ENCODE measurements at places on chromosomes 13 and 19.

DNA sequence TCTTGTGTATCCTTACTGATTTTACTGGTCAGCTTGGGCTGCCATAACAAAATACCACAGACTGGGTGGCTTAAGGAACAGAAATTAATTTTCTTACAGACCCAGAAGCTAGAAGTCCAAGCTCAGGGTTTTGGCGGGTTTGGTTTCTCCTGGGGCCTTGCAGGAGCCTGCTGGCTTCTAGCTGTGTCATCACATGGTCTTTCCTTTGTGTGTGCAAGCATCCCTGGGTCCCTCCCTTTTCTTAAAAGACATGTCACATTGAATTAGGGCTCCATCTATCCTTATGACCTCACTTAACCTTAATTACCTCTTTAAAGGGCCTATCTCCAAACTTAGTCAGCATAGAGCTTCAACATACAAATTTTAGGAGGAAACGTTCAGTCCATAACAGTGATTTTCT, 23.4 kb downstream of the UBAC2 start:
- no peak for DNase-seq

- no peak for DNase-seq
Observed at GRCh38 chr13:39119422-39119821, 81.2 kb downstream of the NHLRC3 start.

DNA sequence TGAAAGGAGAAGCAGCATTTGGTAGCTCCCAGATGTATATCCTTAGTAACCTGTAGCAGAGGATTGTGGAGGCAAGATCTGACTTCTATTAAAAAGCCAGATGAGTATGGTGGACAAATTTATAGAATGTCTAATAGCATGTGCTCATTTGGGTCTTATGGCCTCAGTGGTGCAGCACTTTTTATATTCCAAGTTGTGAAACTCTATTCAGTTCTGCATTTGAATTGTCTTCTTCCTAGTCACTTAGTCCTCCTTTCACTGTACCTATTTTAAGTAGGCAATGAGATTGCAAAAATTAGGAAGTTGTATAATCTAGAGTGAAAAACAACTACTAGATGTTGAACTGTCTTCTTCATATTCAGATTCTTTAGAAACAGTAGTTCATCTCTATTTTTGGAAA, 412.5 kb upstream of the PCDH9 start:
- no peak for DNase-seq

DNA sequence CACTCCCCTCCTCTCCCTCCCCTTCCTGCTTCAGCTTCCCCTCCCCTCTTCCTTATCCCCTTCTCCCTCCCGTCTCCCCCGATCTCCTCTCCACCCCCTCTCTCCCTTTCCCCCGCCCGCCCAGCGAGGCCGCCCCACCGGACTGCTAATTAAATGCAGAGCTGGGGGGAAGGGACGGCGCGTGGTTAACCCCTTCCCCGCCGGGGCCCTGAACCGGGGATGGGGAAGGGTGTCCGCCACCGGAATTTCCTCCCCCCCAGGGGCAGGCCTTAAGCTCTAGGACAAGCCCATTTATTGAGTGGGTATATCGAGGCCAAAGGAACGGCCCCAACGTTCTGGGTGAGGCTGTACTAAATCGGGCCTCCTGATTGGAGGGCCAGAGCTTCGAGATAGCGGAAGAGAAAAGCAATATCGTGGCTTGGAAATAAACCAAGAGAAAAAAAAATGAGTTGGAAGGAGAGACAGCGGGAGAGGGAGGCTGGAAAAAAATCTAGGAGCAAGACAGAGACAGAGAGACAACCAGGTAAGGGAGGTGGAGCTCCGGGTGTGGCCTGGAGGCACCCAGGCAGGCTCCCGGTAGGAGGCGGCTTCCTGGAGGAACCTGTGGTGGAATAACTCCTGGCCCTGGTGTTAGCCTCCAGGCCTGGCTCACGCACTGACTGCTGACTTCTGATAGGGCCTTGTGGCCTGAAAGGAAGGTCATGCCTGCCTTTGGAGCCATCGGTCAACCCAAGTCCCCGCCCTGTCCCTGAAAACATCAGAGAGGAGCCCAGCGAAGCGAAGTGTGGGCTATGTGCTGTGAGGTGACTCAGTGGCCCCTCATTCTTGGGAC, 11.6 kb upstream of the JUND start:
- no peak for DNase-seq

GRCh38 chr13:27125357-27126282, 46.0 kb downstream of the USP12 start:
- DNase-seq = no peak

DNA sequence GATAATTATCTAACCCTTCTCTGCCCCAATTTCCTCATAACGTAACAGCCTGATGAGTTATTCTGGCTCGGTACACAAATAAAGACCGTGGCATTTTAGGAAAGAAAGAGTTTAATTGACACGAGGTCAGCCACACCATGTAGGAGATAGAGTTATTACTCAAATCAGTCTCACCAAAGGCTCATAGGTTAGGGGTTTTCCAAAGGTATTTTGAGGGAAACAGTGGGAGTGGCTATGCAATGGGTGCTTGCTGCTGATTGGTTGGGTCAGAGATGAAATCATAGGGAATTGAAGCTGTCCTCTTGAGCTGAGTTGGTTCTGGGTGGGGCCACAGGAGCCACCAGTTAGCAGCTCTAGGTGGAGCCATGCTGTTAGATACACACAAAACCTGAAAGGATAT, 137.5 kb downstream of the FREM2 start:
- DNase-seq = no peak

DNA sequence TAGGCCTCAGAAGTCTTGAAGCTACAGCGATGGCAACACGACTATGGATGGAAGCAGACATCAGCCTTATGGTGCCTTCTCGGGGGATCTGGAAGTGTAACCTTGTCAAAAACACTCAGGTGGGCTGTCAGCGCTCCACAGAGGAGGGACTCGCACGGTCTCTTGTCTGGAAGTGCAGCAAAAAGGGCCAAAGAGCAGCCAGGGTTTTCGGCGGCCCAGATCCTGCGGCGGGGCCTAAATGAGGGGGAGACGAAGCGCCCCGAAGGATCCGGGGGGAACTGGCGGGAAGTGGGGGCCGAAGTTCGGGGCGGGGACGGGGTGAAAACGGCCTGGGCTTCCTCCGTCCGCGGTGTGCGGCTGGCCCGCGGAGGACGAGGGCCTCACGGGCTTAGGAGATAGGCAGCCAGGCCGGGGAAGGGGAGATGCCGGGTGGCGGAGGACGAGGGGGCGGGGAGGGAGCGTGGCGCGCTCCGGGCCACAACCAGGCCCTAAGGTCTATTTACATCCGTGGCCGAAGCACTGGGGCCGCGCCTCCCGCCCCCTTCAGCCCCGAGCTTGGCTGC, 637 bp downstream of the RANBP3 start:
- no peak for DNase-seq

GRCh38 chr13:34943436-34944273, 1.6 kb downstream of the NBEA start:
- no peak for DNase-seq

DNA sequence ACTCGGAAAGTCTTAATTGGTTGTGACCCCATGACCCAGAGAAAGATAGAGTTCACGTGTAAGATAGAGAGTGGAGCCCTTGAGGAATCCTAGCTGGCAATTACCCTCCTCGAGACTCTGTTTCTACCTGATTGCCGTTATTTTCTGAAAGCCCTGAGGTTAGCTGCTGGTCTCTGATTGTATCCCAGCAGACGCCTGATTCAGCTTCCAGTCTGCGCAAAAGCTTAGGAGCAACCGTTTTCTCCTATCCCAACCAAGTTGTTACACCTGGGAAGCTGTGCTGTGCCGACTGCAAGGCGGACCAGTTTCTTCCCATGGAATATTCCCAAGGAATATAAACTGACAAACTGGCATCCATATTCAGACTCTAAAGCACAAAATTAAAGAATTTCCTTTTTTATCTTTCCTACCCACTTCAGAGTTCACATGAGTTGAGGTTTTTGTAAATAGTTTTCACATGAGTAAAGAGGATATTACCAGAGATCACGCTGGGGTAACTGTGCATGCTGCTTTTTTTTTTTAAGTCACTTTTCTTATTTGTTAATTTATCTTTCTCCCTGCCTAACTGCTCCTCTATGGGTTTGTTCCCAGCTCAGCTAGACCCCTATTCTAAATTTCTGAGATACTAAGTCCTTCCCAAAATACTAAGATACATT, 1.5 kb upstream of the TRPC4 start:
- no peak for DNase-seq

GRCh38 chr19:41341669-41342490, 11.8 kb downstream of the TGFB1 start:
- no peak for DNase-seq

DNA sequence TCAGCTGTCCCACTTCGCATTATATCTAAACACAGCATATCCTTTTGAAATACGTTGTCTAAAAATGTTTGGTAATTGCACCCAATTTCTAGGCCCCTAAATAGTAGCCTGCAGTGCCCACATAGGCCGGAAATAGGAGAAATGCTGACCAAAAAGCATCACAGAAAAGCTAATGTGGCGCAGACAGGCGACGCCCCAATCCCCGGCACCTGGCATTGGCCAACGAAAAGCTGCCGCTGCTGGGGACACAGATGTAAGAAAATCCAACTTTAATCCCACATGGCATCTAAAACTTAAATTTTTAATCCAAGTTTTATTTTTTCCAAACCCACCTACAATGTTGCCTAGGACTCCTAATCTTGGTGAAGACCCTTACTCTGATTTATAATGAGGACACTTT, 4.0 kb downstream of the SAFB2 start:
- DNase-seq = no peak

DNA sequence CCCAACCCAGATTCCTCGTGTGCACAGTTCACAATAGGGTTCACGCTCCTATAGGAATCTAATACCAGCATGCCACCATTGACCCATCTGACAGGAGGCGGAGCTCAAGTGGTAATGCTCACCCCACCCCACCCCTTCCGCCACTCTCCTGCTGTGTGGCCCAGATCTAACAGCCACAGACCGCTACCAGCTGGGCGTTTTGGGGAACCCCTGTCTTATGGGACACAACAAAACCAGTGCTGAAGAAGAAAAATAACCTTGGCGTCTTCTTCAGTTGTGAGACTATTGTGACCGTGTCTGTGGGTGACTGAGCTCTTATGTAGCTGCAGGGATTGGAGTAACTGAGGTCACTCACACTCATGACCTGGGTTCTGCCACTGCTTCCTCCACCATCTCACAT, 5.2 kb upstream of the OR10H1 start:
- no peak for DNase-seq

GRCh38 chr19:3095441-3096191, 1.5 kb downstream of the GNA11 start:
- DNase-seq = no peak

DNA sequence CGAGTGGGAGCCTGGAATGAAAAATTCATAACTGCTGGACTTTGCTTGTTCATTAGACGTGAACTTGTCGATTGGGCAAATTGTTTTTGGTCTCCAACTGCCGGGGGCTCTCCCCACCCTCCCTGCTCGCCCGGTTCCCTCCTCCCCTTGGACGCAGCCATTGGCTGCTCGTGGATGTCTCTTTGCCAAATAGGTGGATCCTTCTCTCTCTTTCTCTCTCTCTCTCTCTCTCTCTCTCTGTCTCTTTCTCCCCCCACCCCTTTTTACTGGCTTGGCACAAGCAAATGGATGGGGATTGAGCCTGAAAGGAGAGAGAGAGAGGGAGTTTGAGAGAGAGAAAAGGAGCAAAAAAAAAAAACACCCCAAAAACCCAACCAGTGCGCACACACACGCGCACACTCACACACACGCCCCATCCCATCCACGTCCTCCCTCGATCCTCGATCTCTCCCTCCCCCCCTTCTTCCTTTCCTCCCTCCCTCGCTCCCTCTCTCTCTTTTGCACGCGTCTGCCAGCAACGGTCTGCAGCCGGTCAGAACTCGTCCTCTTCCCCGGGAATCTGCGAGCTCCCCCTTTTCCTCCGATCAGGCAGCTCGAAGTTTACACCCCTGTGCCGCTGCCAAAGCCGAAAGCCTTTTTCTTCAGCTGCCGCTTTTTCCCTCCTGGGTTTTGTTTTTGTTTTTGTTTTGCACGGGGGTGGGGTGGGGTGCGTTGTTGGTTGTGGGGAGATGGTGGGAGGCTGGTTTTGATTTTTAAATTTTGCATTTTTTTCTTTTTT, 27.8 kb downstream of the NFIX start:
- no peak for DNase-seq

DNA sequence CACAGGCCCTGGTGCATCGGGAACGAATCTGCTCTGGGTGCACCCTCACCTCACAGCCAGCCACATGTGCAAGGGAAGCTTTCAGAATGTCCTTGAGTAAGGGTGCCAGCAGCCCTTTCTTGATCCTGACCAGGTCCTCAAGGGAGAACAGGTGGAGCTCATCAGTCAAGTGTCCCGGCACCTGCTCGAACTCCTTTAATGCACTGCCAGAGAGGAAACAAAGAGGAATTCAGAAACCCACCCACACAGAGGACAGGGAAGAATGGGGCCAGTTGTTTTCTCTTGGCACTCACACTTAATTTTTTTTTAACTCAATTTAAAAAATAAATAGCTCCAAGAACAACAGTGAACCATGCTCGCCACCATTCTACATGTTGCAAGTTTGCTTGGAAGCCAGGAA, 41.7 kb downstream of the RUBCNL start:
- DNase-seq = no peak

DNA sequence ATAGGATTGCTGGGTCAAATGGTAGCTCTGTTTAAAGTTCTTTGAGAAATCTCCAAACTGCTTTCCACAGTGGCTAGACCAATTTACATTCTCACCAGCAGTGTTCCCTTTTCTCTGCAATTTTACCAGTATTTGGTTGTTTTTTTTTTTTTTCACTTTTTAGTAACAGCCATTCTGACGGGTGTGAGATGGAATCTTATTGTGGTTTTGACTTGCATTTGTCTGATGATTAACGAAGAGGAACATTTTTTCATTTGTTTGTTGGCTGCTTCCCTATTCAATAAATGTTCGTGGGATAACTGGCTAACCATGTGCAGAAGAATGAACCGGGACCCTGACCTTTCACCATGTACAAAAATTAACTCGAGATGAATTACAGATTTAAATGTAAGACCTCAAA, 31.2 kb downstream of the CYP4F2 start:
- no peak for DNase-seq

- DNase-seq = no peak
Observed at GRCh38 chr19:7650148-7650547, 13.2 kb downstream of the STXBP2 start.

- DNase-seq = no peak
Observed at GRCh38 chr13:30908416-30908980, 2.4 kb downstream of the MEDAG start.
